Testis (tissue), 5 donors: ENCODE measurements at places on chromosomes 4 and X. TPM values are rescaled to one million over a fixed set of nuclear protein-coding genes. Genes with fewer than 3 reads are reported as not detected.

GRCh38 chr4:134934036-134934808 lies 732.6 kb upstream of the PABPC4L start:
- DNase-seq = no peak

Gene NCAPG
- 7.6 TPM for total RNA-seq

GRCh38 chrX:30577362-30577991 lies at the start of gene TASL:
Gene TASL, minus strand, starts transcription at chrX:30577766. Its CDS starts 17,411 bp downstream, at chrX:30560355.
- no peak for DNase-seq

DNA sequence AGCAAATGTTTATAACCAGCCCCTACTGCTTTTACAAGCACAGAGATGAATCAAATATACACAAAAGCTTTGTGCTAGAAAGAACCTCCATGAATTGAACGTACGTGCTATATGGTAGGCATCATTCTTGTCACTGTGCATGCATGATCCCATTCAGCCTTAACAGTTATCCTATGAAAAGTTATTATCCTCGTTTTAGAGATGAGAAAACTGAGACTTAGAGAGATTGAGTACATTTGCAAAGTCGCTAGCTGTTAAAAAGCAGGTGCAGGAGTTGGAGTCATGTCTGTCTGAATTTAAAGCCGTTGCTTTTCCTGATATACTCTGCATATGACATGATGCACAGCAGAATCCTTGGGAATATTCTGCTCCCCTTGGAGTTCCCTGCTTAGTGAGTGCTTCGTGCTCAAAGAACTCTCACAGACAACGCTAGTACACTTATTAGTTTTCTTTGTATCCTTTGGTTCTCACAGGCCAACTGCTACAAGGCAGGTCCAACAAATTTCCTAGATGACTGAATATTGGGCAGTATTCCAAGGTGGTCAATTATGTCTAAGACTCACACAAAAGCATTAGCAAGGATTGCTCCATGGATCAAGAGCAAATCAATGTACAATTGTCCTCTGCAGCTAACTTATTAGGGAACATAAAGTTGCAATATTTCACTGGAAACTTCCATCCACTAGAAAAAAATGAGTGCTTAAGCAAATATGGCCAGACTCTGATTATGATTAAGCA lies 42.8 kb upstream of the TRIM2 start:
- DNase-seq = no peak

Gene LAS1L
- total RNA-seq = 87.8 TPM

DNA sequence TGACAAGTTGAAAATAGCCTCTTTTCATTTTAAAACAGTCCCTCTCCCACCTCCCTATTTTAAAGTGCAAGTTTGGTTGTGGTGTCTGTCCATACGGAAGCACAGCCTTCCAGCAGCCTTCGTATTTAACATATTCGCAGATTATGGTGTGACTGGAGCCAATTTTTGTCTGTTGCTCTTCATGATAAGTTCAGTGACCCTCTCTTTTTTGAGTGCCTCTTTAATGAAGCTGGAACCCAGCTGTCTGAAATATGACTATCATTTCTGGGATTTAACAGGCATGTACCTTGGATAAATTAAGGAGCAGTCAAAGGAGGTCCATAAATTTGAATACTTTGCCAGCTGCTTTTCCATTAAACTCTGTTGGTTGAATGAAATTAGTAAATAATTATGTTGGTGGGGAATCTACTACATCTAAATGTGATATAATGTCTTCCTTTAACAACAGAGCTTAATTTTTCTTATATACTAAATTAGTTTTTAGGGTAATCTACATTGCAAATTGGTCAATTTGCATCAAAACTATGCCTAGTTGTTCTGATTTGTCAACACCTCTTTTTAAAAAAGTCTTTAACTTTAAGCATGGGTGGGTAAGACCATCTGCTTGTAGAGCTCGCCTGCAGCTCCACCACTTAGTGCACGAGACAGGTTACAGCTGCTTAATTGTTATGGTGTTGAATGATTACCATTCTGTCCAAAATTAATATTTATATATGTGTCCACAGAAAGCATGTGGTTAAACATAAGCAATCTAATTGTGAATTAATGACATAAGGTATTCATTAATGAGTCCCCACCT lies 216.6 kb downstream of the DCTD start:
- no peak for DNase-seq

Gene STAP1
- total RNA-seq = 2.7 TPM
